Esophagus mucosa (tissue), 1 donor: ENCODE measurements at places on chromosomes 3 and 15.

GRCh38 chr3:14179114-14179465, 473 bp downstream of the LSM3 start:
- ATAC-seq, result no peak

- ATAC-seq, result no peak
Observed at GRCh38 chr15:87618203-87618725, 638.3 kb downstream of the NTRK3 start.

- no peak for ATAC-seq
Observed at GRCh38 chr3:44242721-44243120, 1.0 kb downstream of the TOPAZ1 start.

- no peak for ATAC-seq
Observed at GRCh38 chr3:120649830-120650233, 32.2 kb downstream of the HGD start.

DNA sequence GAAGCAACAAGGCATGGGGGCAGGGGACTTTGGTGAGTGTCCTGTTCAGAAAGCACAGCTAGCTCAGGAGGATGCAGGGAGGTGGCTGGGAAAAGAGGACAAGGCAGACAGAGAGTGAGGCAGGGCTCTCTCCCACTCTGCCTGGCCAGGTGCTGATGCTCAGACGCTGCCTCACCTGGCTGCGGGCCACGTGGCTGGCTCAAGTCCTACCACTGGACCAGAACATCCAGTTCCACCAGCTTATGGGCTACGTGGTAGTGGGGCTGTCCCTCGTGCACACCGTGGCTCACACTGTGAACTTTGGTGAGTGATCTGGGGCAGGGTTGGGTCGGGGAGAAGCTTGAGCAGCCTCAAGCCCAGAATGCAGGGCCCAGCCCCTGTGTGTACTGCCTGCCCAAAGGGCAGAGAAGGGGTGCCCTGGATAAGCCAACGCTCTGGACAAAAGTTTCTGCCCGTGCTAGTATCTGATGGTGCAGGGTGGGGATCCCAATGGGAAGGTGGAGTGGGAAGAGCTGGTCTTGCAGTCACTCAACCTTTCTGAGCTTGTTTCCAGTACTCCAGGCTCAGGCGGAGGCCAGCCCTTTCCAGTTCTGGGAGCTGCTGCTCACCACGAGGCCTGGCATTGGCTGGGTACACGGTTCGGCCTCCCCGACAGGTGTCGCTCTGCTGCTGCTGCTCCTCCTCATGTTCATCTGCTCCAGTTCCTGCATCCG, 20.9 kb downstream of the NOX5 start:
- ATAC-seq, result peak; percentile 94
